Epithelial cell of proximal tubule (primary cell): ENCODE measurements at places on chromosomes 5 and 9. TPM values are rescaled to one million over a fixed set of nuclear protein-coding genes. Genes with fewer than 3 reads are reported as not detected.
A peak's percentile ranks its signal among the peaks of the same experiment; 100 is the strongest.

- DNase-seq = no peak
Measured at GRCh38 chr5:132211787-132212186, 15.9 kb downstream of the P4HA2 start.

DNA sequence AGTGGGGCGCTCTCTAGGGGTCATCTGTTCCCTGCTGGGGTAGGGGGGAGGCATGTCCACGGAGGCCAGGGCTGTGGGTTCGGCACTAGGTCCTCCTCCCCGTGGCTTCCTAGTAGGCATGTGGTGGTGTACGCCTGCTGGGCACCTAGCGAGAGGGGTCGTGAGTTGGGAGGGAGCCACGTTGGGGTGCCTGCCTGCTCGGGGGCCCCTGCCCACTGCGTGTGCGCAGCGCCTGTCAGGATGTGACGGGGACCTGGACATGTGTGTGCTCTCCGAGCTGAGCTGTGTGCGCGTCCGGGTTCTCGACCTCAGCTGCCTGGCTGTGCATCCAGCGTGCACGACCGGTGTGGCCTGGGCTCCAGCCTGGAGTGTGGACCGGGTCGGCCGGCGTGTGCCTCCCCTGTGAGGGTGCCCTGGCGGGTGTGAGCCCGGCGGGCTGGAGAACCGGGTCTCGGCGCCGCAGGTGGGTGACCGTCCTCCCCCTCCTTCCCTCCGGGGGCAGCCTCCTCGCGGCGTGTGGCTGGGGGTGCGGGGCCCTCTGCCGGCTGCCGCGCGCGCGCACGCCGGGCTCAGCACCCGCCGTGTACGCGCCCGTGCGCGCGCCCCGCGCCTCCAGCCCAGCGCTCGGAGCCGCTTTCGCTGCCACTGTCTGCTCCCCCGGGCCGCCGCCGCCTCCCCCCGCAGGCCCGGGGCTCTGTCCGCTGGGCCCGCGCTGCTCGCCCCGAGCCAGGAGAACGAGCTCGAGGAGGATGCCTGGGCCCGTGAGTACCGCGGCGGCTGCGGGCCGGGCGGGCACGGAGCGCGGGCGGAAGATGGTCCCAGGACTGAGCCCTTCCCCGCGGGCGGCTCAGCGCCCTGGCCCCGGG is at the start of gene PRR7:
Gene PRR7, plus strand, starts transcription at position 615 of the 866 bp plus-strand sequence. CDS start 8,254 bp downstream, outside the sequence.
- DNase-seq = no peak

DNA sequence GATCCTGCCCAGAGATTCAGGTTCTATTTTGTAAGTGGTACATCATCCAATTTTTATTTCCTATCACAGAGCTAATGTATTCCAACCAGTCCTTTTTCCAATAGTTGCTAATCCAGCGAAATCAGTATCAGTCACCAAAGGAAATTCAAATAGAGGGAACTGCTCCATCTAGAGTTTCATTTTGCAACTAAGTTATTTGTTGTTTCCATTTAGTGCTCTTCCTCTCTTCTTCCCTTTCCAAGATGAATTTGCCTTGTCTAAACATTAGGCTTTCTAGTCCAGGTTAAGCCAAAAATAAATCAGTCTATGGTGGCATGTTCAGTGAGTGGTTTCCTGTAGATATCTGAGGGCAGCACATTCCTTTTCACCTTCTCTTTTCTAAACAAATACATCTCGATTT is 79.8 kb upstream of the SPATA31D4 start:
- DNase-seq = no peak

GRCh38 chr5:34709861-34710673 is 53.9 kb downstream of the RAI14 start:
- peak; percentile 86 for DNase-seq

GRCh38 chr9:82466616-82467260 is 478.2 kb downstream of the SPATA31D1 start:
- DNase-seq = no peak

GRCh38 chr9:115590011-115590410 is 472.1 kb upstream of the TNC start:
- DNase-seq = peak; percentile 82

The ADAM19 gene
- total RNA-seq = 19.3 and 45.8 TPM in 2 replicates

The C9orf152 gene
- not detected in 2 replicates for total RNA-seq
